ENCODE measurements at places on chromosomes 12 and 14. TPM values are rescaled to one million over a fixed set of nuclear protein-coding genes. Genes with fewer than 3 reads are reported as not detected.
A peak's percentile ranks its signal among the peaks of the same experiment; 100 is the strongest.

- H3K27me3 ChIP-seq: no peaks in the 10 kb centered on the region
- H3K4me1 ChIP-seq: no peaks in the 10 kb centered on the region
- H3K36me3 ChIP-seq: no peaks in the 10 kb centered on the region
- H3K27ac ChIP-seq: no peak overlapping the region
Measured at GRCh38 chr12:30882706-30883105, 43.8 kb upstream of the TSPAN11 start.

KRT82 gene
- total RNA-seq: not detected

DNA sequence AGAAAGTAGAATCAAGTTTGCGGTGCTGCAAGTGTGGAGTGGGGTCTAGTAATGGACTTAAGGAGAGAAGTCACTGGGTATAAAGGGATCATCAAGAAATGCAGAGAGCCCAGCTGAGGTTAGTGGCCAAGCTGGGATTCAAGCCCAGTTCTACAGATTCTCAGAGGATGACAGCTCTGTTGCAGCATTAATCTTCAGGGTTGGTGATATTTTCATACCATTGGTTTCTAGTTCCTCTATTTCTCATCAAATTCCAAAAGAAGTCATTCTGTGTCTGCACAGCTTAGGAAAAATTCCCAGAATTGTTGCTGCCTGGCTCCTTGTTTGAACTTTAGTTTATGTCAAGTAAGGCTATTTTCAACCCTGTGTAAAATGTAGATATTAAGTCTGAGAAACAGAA is 169.5 kb upstream of the NTF3 start:
- no peak overlapping the region for H3K27ac ChIP-seq
- H3K36me3 ChIP-seq: no peaks in the 10 kb centered on the region
- no peaks in the 10 kb centered on the region for H3K4me1 ChIP-seq

- H3K36me3 ChIP-seq: no peaks in the 10 kb centered on the region
- no peak overlapping the region for H3K27ac ChIP-seq
Measured at GRCh38 chr14:64561631-64562030, 11.9 kb downstream of the PPP1R36 start.

- no peak overlapping the region for H3K4me3 ChIP-seq
- no peak for DNase-seq
- no peaks in the 10 kb centered on the region for H3K36me3 ChIP-seq
- H3K4me1 ChIP-seq: peaks cover 16% of the 10 kb centered on the region
Measured at GRCh38 chr14:73426877-73427276, 31.5 kb downstream of the NUMB start.

DNA sequence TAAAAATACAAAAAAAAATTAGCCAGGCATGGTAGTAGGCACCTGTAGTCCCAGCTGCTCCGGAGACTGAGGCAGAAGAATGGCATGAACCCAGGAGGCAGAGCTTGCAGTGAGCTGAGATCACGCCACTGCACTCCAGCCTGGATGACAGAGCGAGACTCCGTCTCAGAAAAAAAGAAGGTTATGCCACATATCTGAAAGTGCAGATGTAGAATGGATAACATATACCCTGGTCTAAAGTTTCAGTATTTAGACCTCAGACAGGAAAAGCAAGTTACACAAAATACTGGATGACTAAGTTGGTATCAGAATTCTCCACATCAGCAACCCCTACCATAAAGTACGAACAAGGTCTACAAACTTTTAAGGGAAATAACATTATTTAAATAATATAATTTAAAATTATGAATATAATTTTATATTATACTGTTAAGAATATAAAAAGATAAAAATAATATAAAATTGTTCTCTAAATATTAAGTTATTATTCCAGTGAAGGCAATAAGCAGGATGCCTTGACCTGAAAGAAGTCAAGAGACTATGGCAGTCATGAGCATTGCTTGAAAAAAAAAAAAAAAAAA is 169.9 kb downstream of the CRADD start:
- H3K4me1 ChIP-seq: peaks cover 24% of the 10 kb centered on the region
- no peak overlapping the region for H3K4me3 ChIP-seq
- no peak for DNase-seq
- peak overlapping the region; percentile 94 for H3K27ac ChIP-seq
- no peaks in the 10 kb centered on the region for H3K27me3 ChIP-seq

GRCh38 chr14:60637479-60638315 is 11.6 kb downstream of the SIX1 start:
- H3K4me1 ChIP-seq: peaks cover 4% of the 10 kb centered on the region
- H3K27ac ChIP-seq: no peak overlapping the region
- no peak overlapping the region for H3K4me3 ChIP-seq
- DNase-seq: peak; percentile 63

- H3K4me1 ChIP-seq: peaks cover 79% of the 10 kb centered on the region
- peak overlapping the region; percentile 93 for H3K27ac ChIP-seq
- no peaks in the 10 kb centered on the region for H3K36me3 ChIP-seq
- DNase-seq: no peak
- H3K4me3 ChIP-seq: no peak overlapping the region
Measured at GRCh38 chr14:76917158-76917596, 91.0 kb downstream of the LRRC74A start.

GRCh38 chr14:33951183-33951840 is 438 bp upstream of the EGLN3 start:
- peaks cover 14% of the 10 kb centered on the region for H3K27me3 ChIP-seq
- no peak for DNase-seq
- H3K4me3 ChIP-seq: no peak overlapping the region
- no peak overlapping the region for H3K27ac ChIP-seq

RNFT2 gene
- 5.3 TPM for total RNA-seq

DNA sequence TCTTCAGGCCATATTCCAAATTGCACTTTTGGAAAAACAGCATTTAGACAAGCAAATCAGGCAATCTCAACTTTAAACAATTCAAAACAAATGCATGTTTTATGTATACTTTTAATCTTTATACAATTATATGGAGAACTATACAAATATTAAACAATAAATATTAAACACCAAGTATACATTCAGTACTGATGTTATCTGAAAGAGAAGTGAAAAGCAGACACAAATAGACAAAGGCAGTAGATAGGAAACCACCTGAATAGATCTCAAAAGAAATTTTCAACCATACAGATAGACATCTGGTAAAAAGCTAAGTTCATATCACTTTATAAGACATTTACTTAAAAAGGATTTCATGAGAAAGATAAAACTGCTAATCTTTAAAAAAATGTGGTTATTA is 65.2 kb downstream of the ZC3H14 start:
- H3K4me1 ChIP-seq: no peaks in the 10 kb centered on the region
- H3K4me3 ChIP-seq: no peak overlapping the region
- no peaks in the 10 kb centered on the region for H3K36me3 ChIP-seq
- no peaks in the 10 kb centered on the region for H3K27me3 ChIP-seq
- H3K27ac ChIP-seq: no peak overlapping the region

DNA sequence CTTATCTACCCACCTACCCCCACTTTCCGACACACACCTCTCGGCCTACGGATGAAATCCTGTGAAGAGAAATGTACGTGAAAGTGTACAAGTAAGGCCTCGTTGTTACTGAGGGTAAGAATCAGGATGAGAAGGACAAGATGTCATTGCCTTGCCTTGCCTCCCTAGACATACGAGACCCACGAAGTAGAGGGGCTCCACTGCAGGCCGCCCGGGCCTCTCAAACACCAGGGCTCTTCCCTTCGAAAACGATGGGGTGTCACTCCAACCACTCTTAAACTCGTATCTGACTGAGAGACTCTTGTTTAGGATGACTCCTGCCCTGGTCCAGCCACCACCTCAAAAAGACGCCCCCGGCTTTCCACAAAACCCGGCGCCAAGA is 498 bp downstream of the RACGAP1 start:
- no peak for DNase-seq
- H3K4me1 ChIP-seq: peaks cover 6% of the 10 kb centered on the region
- peak overlapping the region; percentile 40 for H3K27ac ChIP-seq
- peak overlapping the region; percentile 57 for H3K4me3 ChIP-seq
- H3K27me3 ChIP-seq: no peaks in the 10 kb centered on the region

ADGRD1 gene
- 167 TPM for total RNA-seq

RAD9B gene
- total RNA-seq: 0.55 TPM

SLC39A2 gene
- total RNA-seq: not detected

C12orf42 gene
- not detected for total RNA-seq

GRCh38 chr14:68940614-68941185 is 38.4 kb downstream of the ACTN1 start:
- peak overlapping the region; percentile 67 for H3K27ac ChIP-seq
- no peak for DNase-seq
- H3K4me3 ChIP-seq: no peak overlapping the region
- no peaks in the 10 kb centered on the region for H3K27me3 ChIP-seq
- H3K36me3 ChIP-seq: no peaks in the 10 kb centered on the region

DNA sequence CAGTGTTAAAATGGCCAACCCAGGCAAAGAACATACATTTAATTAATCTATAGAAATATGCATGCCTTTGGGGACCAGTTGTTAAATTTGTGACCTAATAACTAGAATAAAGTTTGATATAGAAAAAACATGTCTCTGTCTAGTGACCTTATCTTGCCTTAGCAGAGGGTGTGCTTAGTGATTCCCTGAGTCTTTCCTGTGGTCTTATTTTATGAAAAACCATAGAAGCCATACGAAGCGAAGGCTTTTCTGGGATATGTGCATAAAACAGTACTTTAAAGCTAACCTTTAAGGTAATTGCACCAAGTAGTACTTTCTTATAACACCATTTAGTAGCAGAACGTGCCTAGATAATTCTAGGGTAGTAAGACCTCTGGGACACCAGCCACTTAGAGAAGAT is 379.4 kb downstream of the ZFP36L1 start:
- no peak overlapping the region for H3K27ac ChIP-seq
- H3K27me3 ChIP-seq: no peaks in the 10 kb centered on the region
- H3K36me3 ChIP-seq: no peaks in the 10 kb centered on the region
- no peak overlapping the region for H3K4me3 ChIP-seq
- no peak for DNase-seq
- H3K4me1 ChIP-seq: peaks cover 7% of the 10 kb centered on the region

GRCh38 chr14:55354500-55354899 is 57.1 kb downstream of the ATG14 start:
- peaks cover 8% of the 10 kb centered on the region for H3K4me1 ChIP-seq
- H3K27me3 ChIP-seq: no peaks in the 10 kb centered on the region
- H3K4me3 ChIP-seq: no peak overlapping the region
- no peak overlapping the region for H3K27ac ChIP-seq

DNA sequence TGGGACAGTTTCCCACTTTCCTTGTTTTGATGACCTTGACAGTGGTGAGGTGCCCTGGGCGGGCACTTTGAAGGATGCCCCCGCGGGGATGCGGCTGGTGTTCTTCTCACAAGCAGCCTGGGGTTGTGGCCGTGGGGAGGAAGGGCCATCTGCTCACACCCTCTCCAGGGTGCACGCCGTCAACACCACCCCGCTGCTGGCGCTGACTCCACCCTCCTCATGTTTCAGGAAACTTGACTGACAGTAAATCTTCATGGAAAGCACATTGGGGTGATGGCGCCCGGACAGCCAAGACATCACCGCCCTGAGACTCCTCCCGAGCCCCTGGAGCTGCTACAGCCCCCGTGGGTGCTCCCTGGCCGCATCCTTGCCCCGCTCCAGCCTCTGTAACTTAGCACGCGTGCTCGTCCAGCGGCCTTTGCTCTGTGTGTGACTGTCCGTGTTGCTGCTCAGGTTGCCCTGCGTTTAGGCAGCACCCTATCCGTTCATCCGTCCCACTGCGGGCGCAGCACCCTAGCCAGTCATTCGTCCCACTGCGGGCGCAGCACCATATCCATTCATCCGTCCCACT is 150.2 kb upstream of the C14orf180 start:
- no peaks in the 10 kb centered on the region for H3K36me3 ChIP-seq
- no peaks in the 10 kb centered on the region for H3K4me1 ChIP-seq
- no peak overlapping the region for H3K4me3 ChIP-seq
- H3K27ac ChIP-seq: no peak overlapping the region
- no peaks in the 10 kb centered on the region for H3K27me3 ChIP-seq
- DNase-seq: peak; percentile 76
